ENCODE measurements at places on chromosomes 5 and 9.

DNA sequence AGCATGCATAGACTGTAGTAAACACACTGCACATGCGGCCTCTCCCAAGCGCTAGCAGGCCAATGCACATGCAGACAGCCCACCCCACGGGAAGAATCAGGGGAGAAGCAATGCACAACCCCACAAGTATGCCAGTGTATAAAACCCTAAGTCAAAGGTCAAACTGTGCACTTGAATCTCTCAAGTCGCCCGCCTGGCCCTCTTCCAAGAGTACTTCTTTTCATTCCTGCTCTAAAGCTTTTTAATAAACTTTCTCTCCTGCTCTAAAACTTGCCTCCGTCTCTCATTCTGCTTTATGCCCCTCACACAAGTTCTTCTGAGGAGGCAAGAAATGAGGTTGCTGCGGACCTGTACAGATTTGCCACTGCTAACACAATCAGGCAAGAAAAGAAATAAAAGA, 50.4 kb downstream of the PTPDC1 start:
- DNase-seq = no peak

GRCh38 chr9:116959809-116960208, 272.7 kb downstream of the TRIM32 start:
- no peak for DNase-seq

- no peak for DNase-seq
Observed at GRCh38 chr5:77266291-77266690, 55.8 kb downstream of the PDE8B start.

GRCh38 chr5:112366987-112367386, 52.1 kb downstream of the EPB41L4A start:
- no peak for DNase-seq
